Muscle of leg (tissue), 16 donors: ENCODE measurements at places on chromosomes 12 and 14.

DNA sequence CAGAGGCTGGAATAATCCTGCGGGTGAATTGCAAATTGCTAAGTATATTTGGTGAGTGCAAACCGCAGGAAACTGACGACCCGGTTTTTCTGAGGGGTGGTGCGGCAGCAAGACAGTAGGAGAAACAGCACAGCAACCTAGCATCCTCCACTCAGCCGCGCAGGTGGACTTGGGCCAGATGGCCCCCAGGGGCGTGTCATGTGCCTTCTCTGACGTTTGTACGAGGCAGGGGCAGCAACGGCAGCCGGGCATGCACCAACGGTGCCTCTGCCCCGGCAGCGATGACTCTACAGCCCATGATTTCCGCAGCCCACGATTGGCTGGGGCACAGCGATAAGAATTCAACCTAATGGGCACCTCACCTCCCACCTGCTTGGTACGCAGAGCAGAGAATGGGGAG lies 11.1 kb upstream of the CLEC2A start:
- no peak for DNase-seq

DNA sequence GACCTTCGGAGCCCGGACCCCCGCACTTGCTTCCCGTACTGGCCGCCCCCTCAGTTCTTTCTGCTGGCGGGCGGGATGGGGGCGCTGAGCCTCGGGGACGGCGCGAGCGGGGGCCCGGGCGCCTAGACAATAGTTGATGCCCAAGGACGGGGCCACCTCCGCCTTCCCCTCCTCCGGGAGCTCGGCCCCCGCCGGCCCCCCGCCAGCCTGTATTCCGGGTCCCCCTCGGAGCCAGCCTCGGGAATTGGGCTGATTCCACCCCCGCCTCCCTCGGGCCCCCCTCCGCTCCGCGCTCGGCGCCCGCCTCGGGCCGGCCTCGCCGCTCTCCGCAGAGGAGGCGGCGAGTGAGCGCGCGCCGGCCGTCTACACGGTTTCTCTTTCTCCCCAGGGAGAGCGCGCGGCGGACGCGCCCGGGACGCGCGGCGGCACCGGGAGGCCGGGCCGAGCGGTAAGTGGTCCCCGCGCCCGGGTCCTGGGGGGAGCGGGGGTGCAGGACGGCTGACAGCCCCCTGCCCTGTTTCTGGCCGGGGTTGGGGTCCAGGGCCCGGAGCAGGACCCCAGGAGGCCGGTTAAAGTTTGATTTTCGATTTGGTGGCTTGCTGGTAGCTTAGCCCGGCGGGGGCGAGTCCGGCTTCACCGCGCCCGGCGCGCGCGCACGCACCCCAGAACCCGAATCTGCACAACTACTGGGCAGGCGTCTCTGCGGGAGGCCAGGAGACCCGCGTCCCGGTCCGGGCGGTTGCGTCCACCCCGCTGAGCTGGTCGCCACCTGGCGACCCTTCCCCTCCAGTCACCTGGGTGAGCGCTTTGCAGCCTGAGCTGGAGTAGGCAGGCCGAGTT lies 413.7 kb downstream of the PCNX1 start:
- DNase-seq = peak; percentile 76

DNA sequence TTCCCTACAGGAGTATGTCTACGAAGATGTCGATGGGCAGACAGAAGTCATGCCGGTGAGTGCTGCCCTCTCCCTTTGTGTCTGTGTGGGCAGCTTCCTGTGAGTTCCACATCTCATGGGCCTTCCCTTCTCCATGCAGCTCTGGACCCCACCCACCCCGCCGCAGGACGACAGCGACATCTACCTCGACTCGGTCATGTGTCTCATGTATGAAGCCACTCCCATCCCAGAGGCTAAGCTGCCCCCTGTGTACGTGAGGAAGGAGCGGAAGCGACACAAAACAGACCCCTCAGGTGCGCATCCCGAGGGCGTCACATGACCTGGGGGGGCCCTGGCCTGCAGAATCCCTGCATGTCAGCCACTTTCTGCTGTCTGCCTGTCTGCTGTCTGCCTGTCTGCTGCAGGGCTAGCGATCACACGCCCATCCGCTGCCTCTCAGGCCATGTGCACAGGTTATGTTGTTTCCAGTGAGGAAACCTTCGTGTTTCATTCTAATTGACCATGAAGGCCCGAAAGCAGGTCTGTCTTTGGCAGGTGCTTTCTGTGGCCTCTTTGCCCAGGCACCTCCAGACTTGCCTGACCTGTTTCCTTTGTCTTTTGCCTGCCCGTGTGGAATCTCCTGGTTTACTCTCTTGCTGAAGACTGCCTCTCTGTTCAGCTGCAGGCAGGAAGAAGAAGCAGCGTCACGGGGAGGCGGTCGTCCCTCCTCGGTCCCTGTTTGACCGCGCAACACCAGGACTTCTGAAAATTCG lies 95.1 kb downstream of the EP400 start:
- no peak for DNase-seq

DNA sequence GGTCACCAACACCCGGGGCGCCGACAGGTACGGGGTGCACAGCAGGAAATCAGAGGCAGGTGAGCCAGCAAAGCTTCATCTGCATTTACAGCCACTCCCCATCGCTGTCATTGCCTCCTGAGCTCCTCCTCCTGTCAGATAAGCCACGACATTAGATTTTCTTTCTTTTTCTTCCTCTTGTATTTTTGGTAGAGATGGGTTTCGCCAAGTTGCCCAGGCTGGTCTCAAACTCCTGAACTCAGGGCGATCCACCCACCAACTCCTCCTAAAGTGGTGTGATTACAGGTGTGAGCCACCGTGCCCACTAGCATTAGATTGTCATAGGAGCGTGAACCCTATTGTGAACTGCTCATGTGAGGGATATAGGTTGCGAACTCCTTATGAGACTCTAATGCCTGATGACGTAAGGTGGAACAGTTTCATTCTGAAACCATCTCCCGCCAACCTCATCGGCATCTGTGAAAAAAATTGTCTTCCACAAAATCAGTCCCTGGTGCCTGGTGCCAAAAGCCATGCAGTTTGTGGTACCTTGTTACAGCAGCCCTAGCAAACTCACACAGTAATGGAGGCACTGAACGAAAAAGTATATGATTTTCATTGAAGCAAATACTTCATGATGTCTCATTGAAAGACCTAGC lies 1.5 kb downstream of the STYK1 start:
- no peak for DNase-seq

DNA sequence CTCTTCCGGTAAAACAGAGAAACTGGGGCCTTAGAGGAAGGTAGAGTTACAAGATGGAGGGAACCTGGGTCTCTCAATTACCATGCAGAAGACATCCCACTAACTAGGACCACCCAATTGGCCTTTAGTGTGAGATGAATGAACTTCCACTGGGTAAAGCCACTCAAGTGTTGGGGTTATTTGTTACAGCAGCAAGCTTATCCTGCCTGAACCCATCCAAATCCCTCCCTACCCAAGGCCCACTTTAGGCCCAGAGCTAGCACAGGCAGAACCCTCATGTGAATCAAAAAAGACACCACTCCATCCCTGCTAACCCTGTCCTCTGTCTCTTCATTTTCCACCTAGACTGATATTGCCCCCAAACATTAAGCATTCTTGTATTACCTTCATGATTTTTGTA lies 746.7 kb upstream of the TBX3 start:
- DNase-seq = no peak

DNA sequence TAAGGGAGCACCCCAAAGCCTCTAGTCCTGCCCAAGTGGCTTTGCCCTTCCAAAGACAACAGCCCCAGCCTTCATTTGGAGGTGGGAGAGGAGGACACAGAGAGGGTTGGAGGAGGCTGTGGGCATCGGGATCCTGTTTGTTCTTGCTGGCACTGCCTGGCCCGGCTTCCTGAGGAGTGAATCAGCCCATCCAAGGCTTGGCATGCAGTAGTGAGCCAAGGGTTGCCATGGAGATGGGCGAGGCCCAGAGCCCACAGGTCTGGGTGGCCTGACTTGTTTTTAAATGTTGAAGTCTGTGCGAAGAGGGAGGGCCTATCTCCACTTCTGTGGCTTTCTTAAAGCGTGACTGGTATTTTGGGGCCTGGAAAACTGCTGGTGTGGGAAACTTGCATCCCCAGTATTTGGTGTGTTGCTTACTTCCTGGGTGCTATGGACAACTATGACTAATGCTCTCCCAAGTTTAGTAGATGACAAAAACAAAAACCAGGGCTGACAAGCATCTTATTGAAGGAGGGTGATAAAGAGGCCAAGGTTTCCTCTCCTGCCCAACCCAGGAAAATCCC lies 15.8 kb downstream of the CD9 start:
- DNase-seq = peak; percentile 62

GRCh38 chr12:121949648-121950397 lies 31.4 kb downstream of the CFAP251 start:
- no peak for DNase-seq

GRCh38 chr12:92640691-92641090 lies 62.1 kb upstream of the PLEKHG7 start:
- DNase-seq = peak; percentile 18

- DNase-seq = no peak
Observed at GRCh38 chr12:6372403-6373003, 2.9 kb downstream of the SCNN1A start.

DNA sequence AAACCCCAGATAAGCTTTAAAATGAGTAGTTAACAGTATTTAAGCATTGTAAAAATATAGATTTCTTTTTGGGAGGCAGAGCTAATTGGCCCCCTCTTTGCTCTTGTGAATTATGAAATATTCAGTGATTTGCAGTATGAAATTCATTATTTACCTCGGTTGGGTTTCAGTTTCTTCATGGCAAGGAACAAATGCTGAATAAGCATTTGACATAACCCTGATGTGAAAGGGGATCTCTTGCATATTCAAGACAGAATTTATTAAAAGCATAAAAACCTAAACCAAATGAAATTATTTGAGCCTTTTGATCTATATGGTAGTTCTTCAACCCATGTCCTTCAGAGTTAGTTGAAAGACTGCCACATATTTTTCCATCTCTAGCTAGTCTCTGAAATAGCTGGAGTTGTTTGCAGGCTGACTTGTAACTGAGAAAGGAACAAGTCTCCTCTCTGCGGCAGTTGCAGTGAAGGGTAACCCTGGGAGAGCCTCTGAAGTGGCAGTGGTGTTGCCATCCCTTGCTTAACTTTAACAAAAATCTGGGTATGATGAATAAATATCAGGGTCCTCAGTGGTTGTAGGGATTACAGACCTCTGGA lies 690 bp downstream of the AKAP6 start:
- peak; percentile 26 for DNase-seq

DNA sequence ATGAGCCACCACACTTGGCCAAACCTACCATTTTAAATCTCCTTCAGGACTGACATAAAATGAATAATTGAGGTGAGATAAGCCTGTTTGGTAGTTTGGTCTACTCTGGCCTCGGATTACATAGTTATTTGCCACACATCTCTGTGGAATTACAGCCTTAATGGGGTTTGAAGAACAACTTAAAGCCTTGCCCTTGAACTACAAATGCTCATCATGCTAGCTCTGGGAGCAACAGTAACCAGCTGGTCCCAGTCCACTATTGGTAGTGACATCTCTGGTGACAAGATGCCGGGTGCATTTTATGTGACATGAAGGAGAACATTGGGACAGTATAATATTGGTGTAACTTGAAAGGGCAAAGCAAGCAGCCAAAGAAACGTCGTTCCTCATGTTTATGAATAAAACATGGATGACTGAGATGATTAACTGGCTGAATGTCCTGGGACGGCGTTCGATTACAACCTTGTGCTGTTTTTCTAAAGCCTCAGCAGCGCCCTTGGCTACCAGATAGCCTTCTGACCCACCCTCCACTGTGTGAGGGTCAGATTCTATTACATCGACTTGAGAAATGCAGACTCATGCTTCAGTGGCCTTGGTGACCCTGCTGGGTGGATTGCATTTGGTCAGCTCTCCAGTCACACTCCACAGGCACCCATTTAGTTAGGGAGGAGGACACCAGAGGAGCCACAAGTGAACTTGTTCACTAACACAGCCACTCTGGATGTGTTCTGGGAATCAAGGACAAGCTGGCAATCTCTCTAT lies 41.5 kb downstream of the BEST3 start:
- DNase-seq = peak; percentile 63

GRCh38 chr12:16221776-16222175 lies 55.7 kb downstream of the SLC15A5 start:
- no peak for DNase-seq

- no peak for DNase-seq
Observed at GRCh38 chr14:69270795-69271708, 11.1 kb downstream of the GALNT16 start.

DNA sequence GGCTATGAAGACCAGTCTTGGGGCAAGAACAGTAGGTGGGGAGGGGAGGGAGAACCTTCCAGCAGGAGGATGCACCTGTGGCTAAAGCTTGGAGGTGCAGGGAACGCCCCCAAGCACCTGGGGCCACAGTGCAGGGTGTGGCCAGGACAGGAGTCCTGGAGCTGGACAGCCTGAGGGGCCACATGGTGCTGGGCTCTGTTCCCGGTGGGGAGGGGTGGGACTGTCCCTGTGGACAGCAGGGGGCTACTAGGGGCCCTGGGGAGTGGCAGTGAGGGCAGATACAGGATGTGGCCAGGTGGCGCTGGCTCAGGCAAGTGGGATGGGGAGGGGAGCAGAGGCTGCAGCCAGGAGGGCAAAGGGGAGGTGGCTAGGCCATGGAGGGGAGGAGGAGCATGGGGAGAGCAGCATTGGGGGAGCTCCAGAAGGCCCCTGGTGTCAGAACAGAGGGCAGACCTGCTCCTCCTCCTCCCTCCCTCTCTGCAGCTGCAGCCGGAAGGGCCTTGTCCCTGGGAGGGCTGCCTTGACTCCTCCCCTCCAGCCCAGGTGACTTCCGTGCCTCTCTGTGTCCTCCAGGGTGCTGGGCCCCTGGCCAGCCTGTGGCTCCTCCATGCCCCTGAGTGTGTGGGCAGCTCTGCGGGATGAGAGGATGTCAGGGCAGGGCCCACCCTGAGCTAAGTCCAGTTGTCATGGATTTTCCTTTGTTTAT lies 68.4 kb upstream of the DLK1 start:
- DNase-seq = no peak

DNA sequence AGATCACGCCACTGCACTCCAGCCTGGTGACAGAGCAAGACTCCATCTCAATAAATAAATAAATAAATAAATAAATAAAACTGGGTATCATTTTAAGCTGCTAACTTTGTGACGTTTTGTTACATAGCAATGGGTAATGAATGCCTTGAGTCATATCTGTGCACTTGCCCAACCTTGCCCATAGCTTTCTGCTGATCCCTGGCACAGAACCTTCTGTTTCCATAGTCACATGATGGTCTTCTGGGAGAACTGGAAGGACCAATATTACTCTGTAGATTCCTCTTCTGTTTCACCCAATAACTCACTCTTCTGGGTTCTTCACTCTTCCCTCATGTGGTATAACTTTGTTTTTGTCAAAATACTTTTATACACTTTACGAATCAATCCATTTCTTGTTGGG lies 140.8 kb downstream of the SCARB1 start:
- no peak for DNase-seq

DNA sequence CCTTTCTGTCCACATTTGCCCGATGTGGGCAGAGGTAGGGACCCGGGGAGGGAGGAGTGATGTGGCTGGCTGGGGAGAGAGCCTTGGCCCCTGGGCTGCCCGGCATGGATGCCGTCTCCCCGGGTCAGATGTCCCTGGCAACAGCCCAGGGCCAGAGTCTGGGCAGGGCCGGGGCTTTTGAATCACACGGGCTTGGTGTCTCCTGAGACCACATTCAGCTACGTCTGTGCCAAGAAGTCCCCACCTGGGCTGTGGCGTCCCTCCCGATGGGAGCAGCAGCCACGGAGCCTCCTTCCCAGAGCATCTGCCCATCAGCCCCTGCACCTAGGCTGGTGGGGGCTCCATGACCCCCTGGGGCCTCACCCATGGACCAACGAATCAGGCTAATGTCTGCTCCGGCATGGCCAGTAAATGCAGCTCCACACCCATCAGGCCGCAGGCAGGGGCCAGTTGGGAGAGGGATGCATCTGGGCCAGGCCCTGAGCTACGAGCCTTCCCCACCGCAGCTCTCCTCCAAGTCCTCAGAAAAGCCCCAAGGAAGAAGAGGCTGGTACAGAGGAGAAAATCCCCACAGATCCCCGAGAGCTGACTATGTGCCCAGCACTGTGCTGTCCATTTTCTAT lies 109.4 kb downstream of the RFLNA start:
- no peak for DNase-seq
